ENCODE measurements at places on chromosomes 2 and 18. TPM values are rescaled to one million over a fixed set of nuclear protein-coding genes. Genes with fewer than 3 reads are reported as not detected.

G6PC2 gene
- not detected for total RNA-seq

INHA gene
- 0.36 TPM for total RNA-seq

CDK5R2 gene
- total RNA-seq = 0.07 TPM

LRRC30 gene
- total RNA-seq = not detected

CBLN2 gene
- total RNA-seq = not detected

DSC1 gene
- 0.68 TPM for total RNA-seq
